SJCRH30 (cell line): ENCODE measurements at places on chromosomes 1 and 21. TPM values are rescaled to one million over a fixed set of nuclear protein-coding genes. Genes with fewer than 3 reads are reported as not detected.
A peak's percentile ranks its signal among the peaks of the same experiment; 100 is the strongest.

GRCh38 chr1:159430985-159431384 is 1.0 kb upstream of the OR10J4 start:
- H3K27me3 ChIP-seq: no peaks in the 10 kb centered on the region
- H3K4me1 ChIP-seq: no peaks in the 10 kb centered on the region
- H3K27ac ChIP-seq: no peak overlapping the region

DNA sequence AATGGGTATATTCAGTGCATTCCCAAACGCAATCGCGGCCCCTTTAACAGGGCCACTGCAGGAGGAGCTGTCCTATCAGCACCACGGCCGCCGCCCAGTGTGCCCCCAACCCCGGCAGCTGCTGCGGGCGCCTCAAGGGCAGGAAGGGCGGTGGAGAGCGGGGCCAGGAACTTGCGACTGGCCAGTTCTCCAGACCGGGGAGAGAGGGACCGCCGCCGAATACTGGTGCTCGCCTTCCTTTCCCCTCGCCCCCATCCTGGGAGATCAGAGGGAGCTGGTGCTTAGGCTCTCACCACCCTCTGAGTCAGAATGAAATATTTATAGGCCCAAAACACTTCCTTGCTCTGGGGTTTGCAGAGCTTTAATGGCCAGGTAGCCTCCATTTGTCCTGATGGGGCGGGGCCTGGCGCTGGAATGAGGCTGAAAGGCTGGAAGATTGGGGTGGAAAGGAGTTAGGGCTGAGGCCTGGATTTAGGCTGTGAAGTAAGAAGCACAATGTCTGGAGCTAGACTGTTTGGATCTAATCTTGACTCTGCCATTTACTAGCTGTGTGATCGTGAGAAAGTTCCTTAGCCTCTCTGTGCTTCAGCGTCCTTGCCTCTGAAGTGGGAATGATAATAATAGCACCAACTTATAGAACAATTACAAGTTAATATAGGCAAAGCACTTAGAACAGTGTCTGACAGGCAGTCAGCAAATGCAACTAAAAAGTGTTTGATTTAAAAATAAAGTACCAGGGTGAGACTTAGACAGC is 75.5 kb downstream of the NAV1 start:
- no peak overlapping the region for H3K4me3 ChIP-seq
- peak; percentile 58 for DNase-seq
- H3K27ac ChIP-seq: no peak overlapping the region
- peaks cover 4% of the 10 kb centered on the region for H3K4me1 ChIP-seq
- no peaks in the 10 kb centered on the region for H3K27me3 ChIP-seq
- H3K36me3 ChIP-seq: peaks cover 6% of the 10 kb centered on the region; the same call in 1 of the 2 replicates

SMIM11 gene
- 15.5 and 36.8 TPM in 2 replicates for total RNA-seq

C1orf105 gene
- total RNA-seq: 17.7 and 21.0 TPM in 2 replicates

DNA sequence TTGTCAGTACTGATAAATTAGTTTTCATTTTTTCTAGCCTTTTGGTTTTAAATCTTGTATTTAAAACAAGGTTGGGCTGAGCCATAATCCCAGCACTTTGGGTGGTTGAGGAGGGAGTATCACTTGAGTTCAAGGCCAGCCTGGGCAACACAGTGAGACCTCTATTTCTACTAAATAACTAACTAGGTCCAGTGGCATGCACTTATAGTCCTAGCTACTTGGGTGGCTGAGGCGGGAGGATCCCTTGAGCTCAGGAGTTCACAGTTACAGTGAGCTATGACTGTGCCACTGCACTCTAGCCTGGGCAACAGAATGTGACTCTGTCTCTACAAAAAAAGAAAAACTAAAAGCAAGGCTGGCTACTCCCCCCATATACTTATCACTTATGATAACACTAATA is 21.5 kb upstream of the TTC39A start:
- peaks cover 5% of the 10 kb centered on the region; the same call in 1 of the 2 replicates for H3K36me3 ChIP-seq
- no peaks in the 10 kb centered on the region for H3K4me1 ChIP-seq
- no peak overlapping the region for H3K27ac ChIP-seq
- DNase-seq: no peak
- H3K27me3 ChIP-seq: no peaks in the 10 kb centered on the region

REN gene
- total RNA-seq: not detected in 2 replicates

GRCh38 chr1:6027591-6027990 is 18.1 kb upstream of the KCNAB2 start:
- peaks cover 7% of the 10 kb centered on the region; the same call in 1 of the 2 replicates for H3K4me1 ChIP-seq
- DNase-seq: no peak
- no peak overlapping the region for H3K27ac ChIP-seq
- H3K27me3 ChIP-seq: 0 out of 2 replicates have a peak, but pooled peaks cover 3% of the 10 kb centered on the region

DNA sequence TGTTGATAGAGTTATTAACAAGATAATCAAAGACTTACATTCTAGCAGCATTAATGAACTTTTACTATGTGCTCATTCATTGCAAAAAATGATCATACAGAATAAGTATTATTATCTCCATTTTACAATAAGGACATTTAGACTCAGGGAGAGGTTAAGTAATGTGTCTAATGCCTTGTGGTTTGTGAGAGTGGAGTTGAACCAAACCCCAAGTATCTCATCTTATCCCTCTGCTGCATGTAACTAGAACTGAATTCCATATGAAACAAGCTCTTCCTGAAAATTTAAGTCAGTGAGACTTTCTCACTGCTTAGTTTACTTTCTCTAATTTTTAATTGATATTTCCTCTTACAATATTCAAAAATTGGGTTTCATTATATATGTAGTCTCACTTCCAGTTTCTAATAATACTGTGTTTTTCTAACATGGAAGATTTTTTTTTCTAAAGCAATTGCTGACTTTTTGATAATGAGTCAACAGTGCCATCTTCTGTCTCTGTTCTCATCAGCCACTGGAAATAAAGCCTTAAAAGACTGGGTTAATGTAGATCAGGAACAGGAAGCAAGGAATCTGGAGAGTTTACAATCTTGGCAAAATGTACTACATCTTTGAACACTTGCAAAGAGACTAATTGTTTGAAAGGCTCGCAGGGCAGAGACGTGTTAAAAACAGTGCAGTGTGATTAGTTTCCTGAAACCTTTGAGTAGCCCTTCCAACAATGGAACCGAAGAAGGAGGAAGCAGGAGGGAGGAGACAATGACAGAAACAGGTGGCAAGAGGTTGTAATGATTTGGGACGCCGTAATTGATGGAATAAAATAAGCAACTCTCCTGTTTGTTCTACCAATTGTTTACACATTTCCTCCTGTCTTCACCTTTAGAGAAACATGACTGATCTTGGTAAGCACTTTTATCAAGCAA is 567.6 kb downstream of the MRPL39 start:
- H3K27me3 ChIP-seq: no peaks in the 10 kb centered on the region; the same call in 1 of the 2 replicates
- H3K27ac ChIP-seq: no peak overlapping the region
- no peaks in the 10 kb centered on the region for H3K4me1 ChIP-seq
- H3K4me3 ChIP-seq: no peak overlapping the region
- DNase-seq: peak; percentile 36
